ENCODE measurements at places on chromosomes 3 and 15. TPM values are rescaled to one million over a fixed set of nuclear protein-coding genes. Genes with fewer than 3 reads are reported as not detected.

PP2D1 gene
- not detected for total RNA-seq

FOXB1 gene
- 4.0 TPM for total RNA-seq

MAGI1 gene
- total RNA-seq: 0.44 TPM

GP5 gene
- total RNA-seq: 1.4 TPM

TUSC2 gene
- 17.5 TPM for total RNA-seq

GRCh38 chr3:41044523-41044922 is 154.8 kb upstream of the CTNNB1 start:
- DNase-seq: no peak

DNA sequence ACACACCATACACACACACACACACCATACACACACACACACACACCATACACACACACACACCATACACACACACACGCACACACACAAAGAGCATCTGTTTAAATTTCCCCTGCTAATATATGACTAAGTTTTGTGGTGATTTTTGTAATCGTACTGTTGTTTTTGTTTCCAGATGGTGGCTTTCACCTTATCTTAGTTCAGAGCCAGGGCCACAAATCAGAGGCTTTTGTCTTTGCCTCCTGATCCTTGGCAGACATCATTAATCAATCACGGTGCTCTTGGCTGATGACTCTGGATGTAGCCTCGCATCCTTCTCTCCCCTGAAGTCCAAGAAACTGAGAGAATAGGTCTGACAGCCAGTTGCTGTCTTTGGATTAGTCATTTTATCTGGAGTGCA is 52.1 kb downstream of the EDEM1 start:
- no peak for DNase-seq

DNA sequence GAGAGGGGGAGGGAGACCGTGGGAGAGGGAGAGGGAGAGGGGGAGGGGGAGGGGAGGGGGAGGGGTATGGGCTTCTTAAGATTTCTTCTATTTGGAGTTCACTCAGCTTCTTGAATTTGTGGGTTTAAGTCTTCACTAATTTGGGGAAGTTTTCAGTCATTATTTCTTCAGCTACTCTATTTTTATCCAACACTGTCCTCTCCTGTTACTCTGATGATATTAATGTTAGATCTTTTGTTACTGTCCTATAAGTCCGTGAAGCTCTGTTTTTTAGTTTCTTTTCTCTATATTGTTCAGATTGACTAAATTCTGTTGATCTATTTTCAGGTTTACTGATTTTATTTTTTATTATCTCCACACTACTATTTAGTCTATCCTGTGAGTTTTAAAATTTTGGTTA is 351.5 kb upstream of the TPM1 start:
- no peak for DNase-seq

- DNase-seq: no peak
These were observed 43.9 kb downstream of the SRGAP3 start for GRCh38 chr3:9205345-9206143.

- no peak for DNase-seq
These were observed 310.0 kb downstream of the SHQ1 start for GRCh38 chr3:72538070-72538745.

DNA sequence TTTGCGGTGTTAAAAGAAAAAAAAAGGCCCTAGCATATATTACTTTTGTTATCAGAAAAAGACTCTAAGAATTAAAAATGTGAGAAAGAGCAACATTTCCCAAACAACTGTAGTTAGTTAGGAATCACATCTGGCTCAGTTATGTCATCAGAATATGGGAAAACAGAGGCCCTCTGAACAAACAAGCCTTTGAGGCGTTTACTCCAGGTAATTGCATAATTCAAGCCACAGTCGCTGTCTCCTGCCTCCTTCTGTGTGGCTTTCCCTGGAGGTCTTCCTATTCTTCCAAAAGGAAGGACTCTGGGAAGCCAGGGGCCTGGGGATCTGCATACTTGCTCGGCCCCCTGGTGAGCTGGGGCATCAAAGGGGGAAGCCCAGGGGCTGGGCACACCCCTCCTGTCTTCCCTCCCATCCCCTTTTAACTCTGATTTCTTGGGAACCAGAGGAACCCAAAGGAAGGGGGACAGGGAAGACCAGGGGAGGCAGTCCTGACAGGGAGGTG is 3.7 kb upstream of the FAM107A start:
- no peak for DNase-seq

ZNF502 gene
- 0.94 TPM for total RNA-seq

Measured in CD4-positive, CD25-positive, alpha-beta regulatory T cell (primary cell).